Coronary artery (tissue), 2 donors: ENCODE measurements at places on chromosomes 12 and 14.

DNA sequence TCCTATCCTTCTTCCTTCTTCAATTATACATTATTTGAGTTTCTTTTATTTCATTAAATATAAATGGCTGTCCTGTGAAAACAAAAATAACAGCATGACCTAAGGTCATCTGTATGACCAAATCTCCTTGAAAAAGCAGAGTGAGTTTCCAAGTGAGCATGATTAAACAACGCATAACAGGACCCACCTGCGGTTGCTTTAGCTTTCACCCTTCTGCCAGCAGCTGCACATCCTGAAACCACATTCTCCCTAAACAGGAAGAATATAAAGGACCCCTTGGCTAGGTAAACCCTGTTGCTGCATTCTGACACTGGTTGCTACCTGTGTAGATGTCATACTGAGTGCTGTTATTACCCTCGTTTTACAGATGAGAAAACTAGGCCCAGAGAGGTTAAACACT lies 42.8 kb upstream of the CPM start:
- DNase-seq: no peak

- peak; percentile 53 for DNase-seq
These were observed 118.6 kb upstream of the RTL1 start for GRCh38 chr14:101022121-101022520.

GRCh38 chr14:106579084-106579483 lies 1052.7 kb downstream of the TMEM121 start:
- DNase-seq: no peak

DNA sequence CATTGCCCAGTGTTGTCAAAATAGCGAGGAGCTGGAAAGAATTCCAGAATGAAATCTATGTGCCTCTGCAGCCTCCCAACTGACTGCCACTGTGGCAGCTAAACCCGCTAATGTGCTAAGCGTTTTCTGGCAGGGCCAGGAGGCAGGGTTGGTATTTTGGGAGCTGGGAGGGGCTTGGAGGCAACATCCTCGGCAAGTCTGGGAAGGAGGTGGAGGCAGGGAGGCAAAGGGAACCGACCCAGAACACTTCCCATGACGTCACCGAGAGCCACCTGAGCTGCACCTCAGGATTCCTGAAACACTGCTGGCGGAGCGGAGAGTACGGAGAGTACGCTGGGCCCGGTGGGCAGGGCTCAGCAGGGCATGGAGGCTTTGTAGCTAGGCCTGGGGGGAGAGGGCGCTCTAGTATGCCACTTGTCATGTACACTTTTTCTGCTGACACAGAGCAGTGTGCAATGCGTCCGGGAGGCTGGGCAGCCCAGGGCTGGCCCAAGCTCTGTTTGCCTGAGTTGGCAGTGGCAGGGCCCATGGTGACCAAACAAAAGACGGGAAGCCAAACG lies 81.5 kb downstream of the DPF3 start:
- DNase-seq: peak; percentile 88

GRCh38 chr12:31325524-31325875 lies 450 bp downstream of the SINHCAF start:
- DNase-seq: peak; percentile 72
